ENCODE measurements at places on chromosomes 13 and 19. TPM values are rescaled to one million over a fixed set of nuclear protein-coding genes. Genes with fewer than 3 reads are reported as not detected.
A peak's percentile ranks its signal among the peaks of the same experiment; 100 is the strongest.

DNA sequence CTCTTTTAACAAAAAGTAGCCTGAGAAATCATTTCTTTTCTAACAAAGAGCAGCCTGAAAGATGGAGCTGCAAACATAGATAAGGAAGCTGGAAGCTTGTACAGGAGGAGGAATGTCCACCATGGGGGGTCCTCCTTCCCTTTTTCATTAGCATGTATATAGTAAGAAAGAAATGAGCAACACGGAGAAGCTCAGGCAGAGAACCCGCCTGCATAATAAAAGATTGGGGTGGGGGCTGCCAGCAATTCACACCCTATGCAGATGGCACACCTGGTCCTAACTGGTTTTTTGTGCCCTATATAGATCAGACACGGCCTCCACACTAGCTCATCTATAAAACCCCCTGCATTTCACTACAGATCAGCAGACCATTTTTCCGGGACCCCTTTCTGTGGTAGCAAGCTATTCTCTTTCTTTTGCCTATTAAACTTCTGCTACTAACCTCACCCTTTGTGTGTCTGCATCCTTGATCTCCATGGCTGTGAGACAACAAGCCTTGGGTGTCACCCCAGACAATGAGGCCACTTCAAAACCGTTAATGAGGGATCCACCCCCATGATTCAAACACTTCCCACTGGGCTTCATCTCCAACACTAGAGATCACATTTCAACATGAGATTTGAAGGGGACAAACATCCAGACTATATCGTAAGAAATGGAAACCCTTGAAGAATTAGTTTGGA is 167.5 kb upstream of the FREM2 start:
- no peak for DNase-seq

- DNase-seq = no peak
Observed at GRCh38 chr19:35729763-35730162, 12.0 kb downstream of the KMT2B start.

DNA sequence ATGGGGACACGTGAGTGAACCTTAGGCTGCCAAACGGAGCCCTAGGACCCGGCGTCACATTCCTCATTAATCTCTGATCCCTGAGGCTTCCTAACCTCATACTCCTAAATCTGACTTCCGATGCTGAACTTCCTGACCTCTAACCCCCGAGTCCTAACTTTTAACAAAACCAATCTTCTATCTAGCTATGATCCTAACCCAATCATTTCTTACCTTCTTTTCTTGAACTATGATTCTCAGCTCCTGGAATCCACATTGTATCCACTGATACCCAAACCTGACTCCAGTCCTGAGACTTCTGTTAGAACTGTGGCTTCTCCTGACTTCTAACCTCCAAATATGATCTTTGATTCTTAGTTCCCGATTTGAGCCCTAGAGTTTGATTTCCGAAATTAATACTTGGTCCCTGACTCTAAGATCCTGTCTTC is 447 bp downstream of the NFKBIB start:
- no peak for DNase-seq

KLK14 gene
- total RNA-seq = 3.9 TPM

GRCh38 chr13:50344717-50345116 is 329.5 kb downstream of the KCNRG start:
- DNase-seq = no peak

DNA sequence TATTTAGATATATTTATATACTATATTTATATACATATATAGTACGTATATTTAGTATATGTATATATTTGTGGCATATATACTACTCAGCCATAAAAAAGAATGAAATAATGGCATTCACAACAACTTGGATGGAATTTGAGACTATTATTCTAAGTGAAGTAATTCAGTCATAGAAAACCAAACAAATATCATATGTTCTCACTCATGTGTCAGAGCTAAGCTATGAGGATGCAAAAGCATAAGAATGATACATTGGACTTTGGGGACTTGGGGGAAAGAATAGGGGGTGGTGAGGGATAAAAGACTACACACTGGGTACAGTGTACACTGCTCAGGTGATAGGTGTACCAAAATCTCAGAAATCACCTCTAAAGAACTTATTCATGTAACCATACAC is 1015.7 kb downstream of the EFNB2 start:
- no peak for DNase-seq

FEM1A gene
- total RNA-seq = 41.2 TPM

DNA sequence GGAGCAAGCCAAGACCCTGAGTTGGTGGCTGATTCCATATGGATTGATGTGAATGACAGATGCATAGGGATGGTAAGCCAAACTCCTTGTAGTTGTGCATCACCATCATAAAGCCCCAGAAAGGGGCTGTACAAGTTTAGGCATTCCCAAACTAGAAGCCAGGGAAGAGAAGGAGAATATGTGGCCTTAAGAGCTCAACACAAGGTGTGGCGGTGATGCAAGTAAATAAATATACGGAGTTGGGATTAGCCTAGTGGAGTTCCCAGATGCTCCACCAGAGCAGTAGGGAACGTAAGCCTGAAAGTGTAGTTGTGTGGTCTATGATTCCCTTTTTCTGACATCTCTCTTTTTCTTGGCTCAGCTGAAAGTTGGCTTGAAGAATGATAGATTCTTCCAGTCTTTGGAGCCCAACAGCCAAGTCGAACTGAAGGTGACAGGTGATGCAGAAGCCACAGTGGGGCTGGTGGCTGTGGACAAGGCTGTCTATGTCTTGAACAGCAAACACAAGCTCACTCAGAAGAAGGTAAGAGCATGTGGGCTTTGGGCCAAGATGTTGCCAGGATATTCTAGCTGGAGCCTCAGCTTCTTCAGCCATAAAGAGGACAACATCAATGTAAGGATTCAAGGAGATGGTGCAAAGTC is 30.1 kb downstream of the RDH8 start:
- no peak for DNase-seq

GRCh38 chr13:45784755-45785675 is 66.5 kb downstream of the SIAH3 start:
- DNase-seq = no peak

- DNase-seq = no peak
Observed at GRCh38 chr13:110676595-110677587, 29.0 kb downstream of the CARS2 start.

- no peak for DNase-seq
Observed at GRCh38 chr13:42119875-42120274, 71.4 kb downstream of the DGKH start.

DNA sequence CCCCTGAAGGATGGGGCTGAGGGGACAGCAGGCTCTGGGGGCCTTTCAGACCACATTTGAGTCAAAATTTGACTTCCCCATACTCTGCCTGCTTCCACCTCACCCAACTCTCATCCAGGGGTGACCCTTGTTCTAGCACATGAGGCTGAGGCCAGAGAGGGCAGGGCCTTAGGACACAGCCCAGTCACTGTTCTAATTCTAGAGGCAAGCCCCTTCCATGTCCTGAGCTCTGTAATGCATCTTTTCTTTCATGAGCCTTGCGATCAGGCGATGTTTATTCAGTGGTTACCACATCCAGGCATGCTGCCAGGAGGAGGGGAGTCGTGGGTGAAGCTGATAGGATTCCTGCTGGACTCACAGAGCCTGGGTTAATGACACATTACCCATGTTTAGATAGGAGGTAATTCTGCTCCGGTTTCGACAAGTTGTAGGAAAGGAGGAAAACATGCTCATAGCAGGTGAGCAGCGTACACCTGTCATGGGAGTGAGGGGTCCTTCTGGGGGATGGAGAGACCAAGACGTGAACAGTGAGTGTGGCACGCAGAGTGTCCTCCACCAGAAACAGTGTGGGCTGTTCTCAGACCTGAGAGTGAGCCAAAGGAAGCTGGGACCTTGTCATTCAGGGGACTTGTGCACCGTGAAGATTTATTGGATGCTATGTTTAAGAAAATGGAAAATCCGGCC is 9.3 kb downstream of the RPS9 start:
- DNase-seq = peak; percentile 90

DNA sequence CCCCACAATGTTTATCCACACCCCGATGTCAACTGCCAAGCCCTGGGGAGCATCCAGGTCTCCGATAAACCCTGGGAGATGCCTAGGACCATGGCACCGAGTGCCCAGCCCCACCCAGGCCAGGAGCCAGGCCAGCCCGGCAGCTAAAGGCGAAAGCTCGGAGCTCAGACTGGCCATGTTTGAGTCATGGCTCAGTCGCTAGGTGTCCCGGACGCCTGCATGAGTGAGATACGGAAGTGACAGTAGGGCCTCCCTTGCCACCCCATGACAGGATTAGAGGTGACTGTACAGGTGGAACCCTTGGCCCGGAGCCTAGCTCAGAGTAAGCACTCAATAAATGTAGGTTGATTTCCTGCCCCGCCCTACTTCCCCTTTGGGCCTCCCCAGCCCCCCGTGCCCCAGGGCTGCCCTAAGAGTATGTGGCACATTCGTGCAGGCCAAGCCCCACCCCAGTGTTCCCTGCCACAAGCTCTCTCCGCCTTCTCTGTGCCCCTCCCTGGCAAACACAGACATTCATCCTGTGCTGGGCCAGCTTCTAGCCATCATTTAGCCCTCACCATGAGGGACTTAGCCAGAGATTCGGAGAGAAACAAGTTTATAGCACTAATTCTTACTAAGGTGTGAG is 5.8 kb upstream of the TPM4 start:
- peak; percentile 88 for DNase-seq

GRCh38 chr19:28074773-28075172 is 1138.2 kb downstream of the UQCRFS1 start:
- DNase-seq = no peak

FFAR2 gene
- 0.30 TPM for total RNA-seq

GRCh38 chr13:51676739-51677138 is 92.5 kb downstream of the WDFY2 start:
- no peak for DNase-seq

ARHGEF18 gene
- total RNA-seq = 24.2 TPM
